Stimulated activated CD8-positive, alpha-beta memory T cell treated with anti-CD3 and anti-CD28 coated beads, Interleukin-4, amount 100 ng/mL, for 1 hour (primary cell): ENCODE measurements at places on chromosomes 1 and 21.

DNA sequence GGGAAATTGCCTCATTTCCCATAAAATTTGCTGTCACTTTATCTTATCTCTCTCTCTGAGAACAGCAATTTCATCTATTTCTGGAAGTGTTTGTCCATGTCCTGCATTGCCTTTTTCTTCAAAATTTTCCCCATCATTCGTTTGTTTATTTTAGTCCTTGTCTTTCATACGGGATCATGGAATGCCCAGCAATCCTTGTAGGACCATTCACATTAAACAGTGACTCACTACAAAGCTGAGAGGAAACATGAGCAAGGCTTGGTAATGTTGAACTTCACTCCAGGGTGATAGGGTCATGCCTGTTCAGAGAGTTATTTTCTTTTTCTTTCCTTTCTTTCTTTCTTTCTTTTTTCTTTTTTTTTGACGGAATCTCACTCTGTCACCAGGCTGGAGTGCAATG is 32.2 kb upstream of the HNRNPU start:
- DNase-seq: no peak

DNA sequence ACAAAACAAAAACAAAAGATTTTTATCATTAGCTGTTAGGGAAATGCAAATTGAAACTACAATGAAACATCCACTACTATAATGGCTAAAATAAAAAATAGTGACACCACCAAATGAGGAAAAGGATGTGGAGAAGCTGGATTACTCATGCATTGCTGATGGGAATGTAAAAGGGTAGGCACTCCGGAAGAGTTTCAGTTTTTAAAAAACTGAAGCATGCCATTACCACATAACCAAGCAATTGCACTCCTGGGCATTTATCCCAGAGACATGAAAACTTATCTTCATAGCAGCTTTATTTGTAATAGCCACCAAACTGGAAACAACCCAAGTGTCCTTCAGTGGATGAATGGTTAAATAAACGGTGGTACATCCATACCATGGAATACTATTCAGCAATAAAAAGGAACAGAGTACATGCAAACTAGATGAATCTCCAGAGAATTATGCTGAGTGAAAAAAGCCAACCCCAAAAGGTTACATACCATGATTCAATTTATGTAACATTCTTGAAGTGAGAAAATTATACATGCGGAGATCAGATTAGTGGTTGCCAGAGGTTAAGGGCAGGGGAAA is 14.5 kb upstream of the CFAP298 start:
- DNase-seq: no peak

DNA sequence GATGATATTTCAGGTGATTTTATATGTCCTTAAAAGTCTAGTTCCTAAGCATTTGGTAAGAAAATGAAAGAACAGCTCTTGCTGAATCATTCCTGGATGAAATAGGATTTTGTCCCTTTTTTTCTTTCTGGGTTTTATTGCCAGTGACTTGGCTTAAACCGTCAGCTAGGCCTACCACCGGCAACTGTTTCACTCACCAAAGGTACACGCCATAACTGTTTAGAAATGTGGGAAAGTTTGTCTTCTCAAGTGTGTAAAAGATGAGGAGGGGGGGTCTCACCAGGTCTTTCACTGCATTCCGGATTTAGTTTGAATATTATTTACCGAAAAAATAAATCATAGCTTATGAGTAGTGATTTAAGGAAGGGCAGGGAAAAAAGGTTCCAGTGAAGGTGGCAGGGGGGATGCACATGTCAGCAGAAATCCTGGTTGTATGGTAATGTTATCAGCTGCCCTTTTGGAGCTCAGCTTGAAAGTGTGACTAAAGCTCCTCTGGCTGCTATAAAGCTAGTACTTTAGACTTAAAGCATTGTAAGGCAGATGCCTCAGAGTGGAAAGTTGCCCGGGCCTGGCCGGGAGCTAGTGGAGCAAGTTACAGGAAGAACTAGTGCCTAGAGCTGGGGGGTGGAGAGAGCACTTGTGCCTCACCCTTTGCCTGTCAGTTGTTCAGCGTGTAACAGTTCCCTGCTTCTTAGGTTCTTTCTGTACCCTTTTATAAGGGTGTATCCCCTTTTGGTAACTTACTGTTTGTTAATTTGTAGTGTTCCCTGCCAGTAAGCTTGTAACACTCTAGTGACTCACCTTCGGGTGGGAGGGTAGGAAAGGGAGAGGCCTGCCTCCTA is 3.1 kb downstream of the ATP1A1 start:
- no peak for DNase-seq

DNA sequence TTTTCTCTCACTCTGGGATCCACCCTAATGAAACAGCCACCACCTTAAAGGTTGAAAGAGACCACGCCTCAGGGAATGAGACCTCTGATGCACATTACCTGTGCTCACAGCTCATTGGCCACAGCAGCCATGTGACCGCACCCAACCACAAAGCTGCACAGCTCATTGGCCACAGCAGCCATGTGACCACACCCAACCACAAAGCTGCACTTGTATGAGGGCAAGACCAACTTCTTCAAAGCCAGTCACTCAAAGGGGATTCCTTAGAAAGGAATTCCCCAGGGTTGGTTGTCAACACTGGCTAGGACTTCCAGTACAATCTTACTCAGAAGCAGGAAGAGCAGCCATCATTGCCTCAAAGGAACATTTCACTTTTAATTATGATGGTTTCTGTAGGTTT is 43.6 kb upstream of the PDE9A start:
- DNase-seq: no peak

DNA sequence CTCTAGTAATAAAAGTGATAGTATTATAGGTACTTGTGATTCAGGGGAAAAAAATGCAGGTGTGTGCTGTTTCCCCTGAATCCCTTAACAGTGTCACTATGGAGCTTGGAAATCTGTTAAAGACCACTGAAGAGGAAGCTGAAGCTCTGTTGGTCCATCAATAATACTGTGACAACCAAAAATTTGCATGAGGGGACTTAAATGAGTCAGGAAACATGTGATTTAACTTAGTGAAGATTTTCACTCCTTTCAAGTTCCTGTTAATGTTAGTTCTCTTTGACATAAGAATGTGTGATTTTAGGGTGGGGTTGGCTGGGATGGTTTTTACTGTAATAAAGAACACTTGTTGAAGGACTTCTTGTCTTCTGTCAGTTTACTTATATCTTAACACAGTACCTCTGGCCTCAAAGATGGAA is 32.0 kb downstream of the VANGL2 start:
- DNase-seq: no peak

DNA sequence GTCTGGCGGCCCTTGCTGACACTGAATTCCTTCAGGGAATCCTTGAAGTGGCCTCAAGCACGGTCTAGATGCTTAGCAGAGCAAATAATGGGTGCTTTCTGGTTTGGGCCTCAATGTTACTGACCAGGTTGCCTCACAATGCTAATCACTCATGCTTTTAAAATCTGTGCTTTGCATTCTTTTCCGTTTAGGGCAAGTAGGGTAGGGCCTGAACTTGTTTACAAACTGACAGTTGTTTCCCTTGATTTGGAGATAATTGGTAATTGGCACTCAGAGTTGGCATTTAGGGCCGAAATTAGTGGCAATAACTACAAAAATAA is 1.4 kb downstream of the VPS13D start:
- no peak for DNase-seq

DNA sequence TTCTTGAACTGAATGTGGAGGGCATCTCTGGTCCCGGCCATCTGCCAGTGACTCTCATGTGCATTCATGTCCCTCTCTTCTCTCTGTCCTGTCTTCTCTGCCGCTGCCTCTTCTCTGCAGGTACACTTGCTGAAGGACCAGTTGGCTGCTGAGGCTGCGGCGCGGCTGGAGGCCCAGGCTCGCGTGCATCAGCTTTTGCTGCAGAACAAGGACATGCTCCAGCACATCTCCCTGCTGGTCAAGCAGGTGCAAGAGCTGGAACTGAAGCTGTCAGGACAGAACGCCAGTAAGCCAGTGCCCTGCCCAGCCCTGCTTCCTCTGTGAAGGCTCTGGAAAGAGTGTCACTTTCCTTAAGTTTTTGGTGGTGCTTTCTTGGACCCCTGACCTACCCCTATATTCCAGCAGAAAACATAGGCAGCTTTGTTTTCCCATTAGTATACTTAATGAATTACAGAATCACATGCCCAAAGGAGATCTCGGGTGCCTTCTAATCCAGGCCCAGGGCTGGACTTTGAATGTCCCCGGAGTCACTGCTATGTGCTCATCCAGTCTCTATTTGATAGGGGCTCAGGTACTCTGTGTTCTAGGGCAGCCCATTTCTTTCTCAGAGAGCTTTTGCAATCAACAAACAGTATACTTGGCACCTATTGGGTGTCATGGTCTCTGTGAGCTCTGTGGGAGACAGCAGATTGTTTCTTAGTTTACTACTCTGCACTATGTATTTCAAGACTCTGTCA is 11.2 kb downstream of the SPATA46 start:
- no peak for DNase-seq

GRCh38 chr21:17784180-17784598 is 35.0 kb downstream of the C21orf91 start:
- no peak for DNase-seq

DNA sequence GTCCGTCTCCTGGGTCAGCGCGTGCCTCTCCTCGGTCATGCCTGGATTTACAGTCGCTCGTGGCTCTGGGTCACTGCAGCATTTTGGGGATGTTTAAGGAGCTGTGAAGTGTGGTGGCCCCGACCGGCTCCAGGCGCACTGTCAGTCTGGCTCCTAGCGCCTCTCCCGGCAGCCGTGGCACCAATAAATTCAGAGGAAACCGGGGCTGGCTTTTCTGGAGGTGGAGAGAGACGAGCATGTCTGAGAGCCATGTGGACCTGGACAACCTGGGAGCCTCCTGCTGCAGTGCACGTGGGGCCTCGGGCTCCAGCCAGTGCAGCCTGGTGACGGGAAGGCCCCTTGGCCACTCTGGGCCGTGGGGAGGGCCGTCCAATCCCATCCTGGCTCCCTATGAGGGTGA is 17.1 kb downstream of the PLCH2 start:
- no peak for DNase-seq

- no peak for DNase-seq
These were observed 1.5 kb upstream of the CRABP2 start for GRCh38 chr1:156706657-156707416.

GRCh38 chr1:198254948-198255347 is 98.2 kb downstream of the NEK7 start:
- DNase-seq: no peak

GRCh38 chr1:78950826-78951225 is 55.7 kb downstream of the ADGRL4 start:
- no peak for DNase-seq

DNA sequence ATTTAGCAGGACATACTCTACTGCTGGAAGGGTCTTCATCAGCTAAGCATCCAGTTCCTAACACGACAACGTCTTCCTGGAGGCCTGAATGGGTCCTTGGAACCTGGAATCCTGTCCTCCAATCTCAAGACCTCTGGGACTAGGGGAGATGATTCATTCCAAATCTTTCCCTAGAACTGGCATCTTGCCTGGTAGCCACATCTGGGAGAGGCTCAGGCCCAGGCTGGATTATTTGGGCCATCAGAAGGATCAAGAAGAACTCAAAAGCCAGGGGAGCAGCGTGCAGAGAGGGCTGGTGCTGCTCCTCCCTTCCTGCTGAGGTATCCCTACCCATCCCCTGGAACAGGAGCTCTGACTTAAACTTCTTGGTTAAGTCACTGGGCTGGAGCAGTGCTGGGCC is 2.8 kb upstream of the PHLDA3 start:
- DNase-seq: no peak

DNA sequence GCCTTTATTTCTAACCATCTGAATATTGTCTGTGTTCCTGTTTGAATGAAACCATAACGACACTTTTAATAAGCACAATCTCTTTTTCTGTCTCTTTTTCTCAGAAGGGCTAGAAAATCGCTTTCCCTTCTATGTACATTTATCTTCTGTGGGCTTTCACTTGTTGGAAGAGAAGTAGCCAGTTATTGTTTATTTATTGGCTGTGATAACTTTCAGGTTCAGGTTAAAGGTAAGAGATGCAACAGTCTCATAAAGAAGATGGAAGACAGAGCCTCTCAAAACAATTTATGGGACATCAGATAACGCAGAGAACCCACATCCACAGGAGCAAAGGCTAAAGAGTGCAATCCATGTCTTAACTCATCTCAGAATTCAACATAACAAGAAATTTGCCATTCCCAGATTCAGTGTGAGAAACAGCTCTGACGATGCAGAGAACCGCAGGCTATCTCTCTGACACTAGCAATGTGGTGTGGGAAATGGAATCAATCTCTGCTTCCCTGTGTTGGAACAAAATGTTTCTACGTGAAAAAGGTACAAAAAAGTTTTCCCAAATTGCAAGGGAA is 4.1 kb upstream of the CD244 start:
- DNase-seq: no peak

DNA sequence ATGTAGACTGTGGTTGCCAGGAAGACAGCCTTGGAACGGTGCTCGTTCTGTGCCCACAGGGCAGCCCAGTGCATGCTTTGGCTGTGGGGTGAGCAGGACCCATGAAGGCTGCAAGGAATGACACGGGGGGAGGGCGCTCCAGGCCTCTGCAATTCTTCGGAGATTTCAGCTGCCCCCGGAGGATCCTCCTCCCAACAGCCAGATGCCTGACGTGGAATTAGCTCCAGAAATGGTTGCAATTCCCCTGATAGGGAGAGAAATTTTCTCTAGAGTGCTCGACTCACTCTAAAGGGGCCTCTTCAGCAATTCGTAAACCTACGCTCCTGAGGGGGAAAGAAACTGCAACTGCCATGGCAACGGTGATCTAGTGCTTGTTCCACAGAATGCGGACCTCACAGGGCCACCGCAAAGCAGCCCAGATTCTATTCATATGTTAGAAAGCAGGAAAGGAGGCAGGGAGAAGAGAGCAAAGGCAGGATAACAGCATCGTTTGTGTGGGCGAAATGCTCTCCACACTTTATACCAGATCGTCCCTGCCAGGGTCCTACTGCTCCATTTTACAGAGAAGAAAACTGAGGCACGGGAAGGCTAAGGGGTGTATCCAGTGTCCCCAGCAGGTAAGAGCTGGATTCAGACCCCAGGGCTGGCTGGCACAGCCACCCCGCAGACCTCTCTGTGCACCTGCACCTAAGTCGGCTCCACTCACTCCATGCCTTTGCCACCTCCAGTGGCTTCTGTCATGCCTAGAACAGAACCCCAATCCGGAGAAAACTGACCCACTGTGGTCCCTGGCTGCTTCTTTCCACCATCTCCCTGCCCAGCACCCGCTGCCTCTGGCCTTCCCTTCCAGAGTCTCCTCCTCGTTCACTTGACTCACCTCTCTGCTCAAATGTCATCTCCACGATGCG is 11.9 kb upstream of the PDE9A start:
- DNase-seq: no peak

DNA sequence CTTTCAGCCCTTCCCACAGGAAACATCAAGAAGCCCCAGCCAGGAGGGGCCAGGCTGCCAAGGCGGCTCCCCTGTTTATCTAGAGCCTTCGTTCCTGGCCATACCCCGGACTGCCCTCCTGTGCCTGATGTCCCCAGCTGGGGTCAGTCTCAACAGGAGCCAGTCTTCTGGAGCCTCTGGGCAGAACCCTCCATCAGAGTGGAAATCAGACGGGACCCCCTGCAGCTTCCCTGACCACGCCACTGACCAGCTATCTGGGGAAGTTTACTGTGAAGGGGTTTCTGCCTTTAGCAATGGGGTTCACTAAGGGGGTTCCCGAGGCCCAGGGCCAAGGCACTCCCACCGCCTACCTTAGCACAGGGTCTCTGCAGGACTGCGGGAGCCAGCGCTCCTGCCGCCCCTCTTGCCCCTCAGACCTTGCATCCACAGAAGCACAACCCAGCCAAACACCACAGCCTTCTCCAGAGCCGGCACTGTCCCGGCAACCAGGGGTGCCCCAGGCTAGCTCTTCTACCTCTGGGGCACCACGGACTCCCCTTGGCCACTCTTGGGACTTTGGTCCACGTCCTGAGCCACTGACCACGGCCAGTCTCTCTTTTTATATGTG is 3.5 kb upstream of the MTFR1L start:
- DNase-seq: no peak
